ENCODE measurements at places on chromosomes 11 and 22.

DNA sequence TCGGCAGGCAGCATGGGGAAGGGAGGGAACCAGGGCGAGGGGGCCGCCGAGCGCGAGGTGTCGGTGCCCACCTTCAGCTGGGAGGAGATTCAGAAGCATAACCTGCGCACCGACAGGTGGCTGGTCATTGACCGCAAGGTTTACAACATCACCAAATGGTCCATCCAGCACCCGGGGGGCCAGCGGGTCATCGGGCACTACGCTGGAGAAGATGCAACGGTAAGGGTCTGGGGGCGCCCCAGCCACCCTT is 204 bp downstream of the FADS2 start:
- no peak for DNase-seq

GRCh38 chr11:47870404-47870803 is 22.3 kb upstream of the NUP160 start:
- no peak for DNase-seq

- no peak for DNase-seq
Measured at GRCh38 chr11:134389464-134390180, 22.4 kb downstream of the B3GAT1 start.

DNA sequence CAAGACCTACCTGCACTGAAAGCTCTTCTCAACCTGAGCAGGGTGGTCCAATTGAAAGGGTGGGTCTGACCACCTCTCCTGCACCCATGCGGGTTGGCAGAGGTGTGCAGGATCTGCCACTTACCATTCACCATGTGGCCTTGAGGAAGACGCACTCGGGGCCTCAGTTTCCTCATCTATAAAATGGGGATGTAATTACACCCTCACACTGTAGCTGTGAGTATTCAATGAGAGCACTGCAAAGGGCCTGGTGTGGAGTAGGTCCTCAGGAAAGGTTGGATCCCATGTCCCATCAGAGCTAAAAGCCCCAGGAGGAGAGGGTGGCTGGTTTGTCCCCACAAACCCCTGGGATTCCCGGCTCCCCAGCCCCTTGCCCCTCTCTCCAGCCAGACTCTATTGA is 557 bp upstream of the TAGLN start:
- no peak for DNase-seq

GRCh38 chr11:70820712-70821111 is 422.4 kb downstream of the CTTN start:
- no peak for DNase-seq

DNA sequence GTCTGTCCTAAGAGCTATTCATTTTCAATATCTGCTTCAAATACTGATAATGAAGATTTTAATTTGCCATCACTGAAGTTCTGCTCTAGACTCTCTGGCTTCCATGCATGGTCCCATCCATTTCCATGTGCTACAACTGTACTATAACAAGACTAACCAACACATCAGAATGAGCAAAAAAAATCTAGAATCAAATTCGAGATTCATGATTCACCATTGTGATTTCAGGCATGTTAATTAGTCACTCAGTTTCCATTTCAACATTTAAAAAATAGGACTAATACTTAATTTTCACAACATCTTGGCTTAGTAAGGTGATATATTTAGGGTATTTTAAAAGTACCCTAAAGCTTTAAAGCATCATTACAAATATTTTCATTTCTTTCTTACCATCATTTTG is 22.8 kb downstream of the PICALM start:
- DNase-seq = no peak

GRCh38 chr11:105100206-105100605 is 39.4 kb downstream of the CARD18 start:
- DNase-seq = no peak

GRCh38 chr22:47291565-47292495 is 529.4 kb downstream of the TBC1D22A start:
- DNase-seq = no peak

GRCh38 chr11:61853698-61854169 is 25.6 kb downstream of the FADS2 start:
- no peak for DNase-seq

DNA sequence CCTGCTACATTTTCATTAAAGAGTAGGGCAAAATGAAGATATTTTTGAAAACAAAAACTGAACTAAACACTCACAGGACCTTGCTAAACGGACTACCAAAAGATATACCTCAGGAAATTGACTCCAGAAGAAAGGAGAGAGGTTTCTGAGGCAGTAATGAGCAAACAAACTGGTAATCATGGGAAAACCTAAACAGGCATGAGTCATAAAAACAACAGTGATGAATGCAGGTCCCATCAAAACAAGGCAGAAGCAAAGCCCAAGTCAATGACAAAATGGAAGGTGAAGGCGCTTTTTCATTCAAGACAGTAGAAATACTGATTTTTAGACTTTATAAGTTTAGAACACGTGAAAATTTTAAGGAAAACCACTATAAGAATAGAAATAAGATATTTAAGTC is 104.5 kb downstream of the EFCAB6 start:
- DNase-seq = no peak

DNA sequence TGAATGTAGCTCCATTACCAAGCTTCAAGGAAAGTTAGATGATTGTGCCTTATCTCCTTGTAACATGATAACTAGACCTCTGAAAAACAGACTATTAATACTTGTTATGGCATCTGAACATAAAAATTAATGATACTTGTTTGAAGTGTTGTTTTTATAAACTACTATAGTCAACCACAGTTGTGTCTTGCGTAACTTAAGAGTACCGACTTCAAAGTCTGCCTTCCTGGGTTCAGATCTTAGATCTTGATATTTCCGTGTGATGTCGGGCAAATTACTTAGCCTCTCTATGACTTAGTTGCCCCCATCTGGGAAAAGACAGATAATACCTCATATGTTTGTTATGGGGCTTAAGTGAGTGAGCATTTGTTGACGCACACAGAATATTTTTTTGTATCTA is 906.5 kb downstream of the JRKL start:
- no peak for DNase-seq

DNA sequence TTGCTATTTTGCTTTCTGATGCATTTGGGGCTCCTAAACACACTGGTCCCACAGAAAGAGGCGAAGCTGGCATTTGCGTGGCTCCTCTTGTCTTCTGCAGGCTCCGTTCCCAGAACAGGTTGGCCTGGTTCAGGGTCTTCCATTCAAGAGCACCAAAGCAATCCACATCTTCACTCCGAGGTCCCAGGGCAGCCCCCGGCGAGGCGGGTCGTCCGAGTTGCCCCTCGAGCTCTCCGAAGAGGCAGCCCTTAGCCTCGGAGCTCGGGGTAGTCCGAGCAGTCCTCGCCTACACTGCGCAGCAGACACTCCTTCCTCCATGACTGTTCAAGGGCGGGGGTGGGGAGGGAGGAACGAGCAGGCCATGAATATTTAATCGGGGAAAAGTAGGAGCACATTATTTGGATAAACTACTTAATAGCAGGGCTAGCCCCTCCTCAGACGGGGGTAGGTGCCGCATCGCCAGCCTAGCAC is 321.3 kb downstream of the BLID start:
- no peak for DNase-seq

GRCh38 chr11:85826116-85826855 is 15.3 kb upstream of the SYTL2 start:
- DNase-seq = peak; percentile 13

DNA sequence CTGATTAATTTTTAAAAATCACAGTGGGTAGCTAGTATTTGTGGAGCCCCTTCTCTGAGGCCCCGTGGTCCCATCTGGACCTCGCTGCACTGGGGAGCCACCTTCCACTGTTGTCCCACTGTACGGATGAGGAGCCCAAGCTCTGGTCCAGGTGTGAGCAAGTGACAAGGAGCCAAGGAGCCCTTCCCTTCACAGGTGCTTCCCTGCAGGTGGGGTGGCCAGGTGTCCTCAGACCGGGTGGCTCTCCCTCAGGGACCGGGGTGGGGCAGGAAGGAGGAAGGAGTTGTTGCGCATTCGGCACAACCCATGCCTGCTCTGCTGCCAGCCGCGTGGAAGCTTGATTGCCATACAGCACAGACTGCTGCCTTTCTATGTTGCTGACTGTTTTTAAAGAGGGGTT is 10.4 kb upstream of the SEPTIN5 start:
- DNase-seq = no peak

GRCh38 chr11:47971501-47971900 is 8.9 kb upstream of the PTPRJ start:
- DNase-seq = no peak

- DNase-seq = no peak
Measured at GRCh38 chr11:114296605-114297372, 590 bp downstream of the NNMT start.

DNA sequence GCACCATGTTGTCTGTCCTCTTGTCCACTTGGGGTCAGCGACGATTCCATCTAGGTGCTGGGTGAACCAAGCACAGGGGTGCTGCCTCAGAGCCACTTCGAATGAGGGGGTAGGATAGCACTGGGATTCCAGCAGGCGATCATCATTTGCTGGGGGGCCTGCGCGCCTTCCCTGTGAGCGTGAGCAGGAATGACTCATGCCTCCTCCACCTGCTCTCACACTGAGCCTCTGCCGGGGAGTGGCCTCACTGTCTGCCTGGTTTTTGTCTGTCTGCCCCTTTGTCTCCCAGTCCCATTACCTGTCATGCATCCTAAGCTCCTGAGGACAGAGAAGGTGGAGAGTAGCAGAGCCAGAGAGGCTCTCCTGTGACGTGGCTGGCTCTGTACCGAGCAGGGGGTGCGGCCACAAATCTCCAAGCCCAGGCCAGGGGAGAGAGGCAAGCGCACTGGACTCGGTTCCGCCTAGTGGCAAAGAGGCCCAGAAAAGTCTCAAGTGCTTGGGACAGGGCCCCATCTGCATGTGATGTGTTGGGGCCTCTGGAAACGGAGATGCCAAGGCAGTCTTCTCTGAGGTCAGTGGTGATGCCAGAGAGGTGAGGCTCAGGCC is 30.8 kb downstream of the RSPH14 start:
- no peak for DNase-seq

DNA sequence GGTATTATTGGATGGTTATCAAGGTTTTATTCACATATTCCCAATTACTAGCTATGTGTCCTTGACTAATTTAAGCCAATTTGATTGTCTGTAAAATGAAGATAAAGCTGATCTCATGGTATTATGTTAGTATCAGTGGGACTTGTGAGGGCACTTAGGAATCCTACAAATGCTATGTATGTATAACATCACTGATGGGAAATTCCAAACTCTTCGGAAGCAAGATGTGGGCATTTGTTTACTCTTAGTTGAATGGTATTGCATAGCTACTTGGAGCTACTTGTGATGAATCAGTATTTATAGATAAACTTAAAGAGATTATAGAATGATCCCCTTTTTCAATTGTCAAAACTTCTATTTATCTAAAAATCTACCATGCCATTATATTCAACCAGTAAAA is 239.9 kb downstream of the CNTN5 start:
- DNase-seq = no peak

GRCh38 chr11:2302896-2303626 is 1.2 kb downstream of the TSPAN32 start:
- no peak for DNase-seq

DNA sequence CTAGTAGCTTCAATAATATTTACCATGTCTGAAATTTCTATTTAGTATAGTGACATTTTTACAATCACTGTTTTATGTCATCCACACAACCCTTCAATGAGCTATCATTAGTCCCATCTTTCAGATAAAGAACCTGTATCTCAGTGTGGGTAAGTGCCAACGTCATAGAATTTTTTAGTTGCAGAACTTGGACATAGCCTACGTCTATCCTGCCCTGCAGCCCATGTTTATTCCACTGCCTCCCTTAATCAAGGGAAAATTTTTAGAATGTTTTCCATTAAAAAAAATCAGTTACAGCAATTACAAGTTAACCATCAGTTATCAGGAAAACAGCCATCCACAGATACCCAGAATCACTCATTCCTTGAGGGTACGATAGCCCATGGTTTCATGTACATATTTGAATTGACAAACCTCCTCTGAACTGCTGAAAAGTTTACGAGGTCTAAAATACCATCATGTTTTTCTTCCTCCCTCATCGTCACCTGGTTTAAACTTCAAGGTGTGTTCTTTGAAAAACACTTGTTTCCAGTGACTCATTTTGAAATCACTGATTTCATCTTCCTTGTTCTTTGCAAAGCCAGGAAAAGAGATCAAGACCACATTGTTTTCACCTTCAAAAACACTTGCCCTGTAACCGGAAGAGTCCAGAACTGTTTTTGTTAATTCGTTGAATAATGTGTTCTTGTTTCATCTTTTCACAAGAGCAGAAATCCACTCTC is 100.9 kb downstream of the FAM76B start:
- no peak for DNase-seq

GRCh38 chr11:18280438-18281045 is 14.5 kb downstream of the SAA1 start:
- no peak for DNase-seq

DNA sequence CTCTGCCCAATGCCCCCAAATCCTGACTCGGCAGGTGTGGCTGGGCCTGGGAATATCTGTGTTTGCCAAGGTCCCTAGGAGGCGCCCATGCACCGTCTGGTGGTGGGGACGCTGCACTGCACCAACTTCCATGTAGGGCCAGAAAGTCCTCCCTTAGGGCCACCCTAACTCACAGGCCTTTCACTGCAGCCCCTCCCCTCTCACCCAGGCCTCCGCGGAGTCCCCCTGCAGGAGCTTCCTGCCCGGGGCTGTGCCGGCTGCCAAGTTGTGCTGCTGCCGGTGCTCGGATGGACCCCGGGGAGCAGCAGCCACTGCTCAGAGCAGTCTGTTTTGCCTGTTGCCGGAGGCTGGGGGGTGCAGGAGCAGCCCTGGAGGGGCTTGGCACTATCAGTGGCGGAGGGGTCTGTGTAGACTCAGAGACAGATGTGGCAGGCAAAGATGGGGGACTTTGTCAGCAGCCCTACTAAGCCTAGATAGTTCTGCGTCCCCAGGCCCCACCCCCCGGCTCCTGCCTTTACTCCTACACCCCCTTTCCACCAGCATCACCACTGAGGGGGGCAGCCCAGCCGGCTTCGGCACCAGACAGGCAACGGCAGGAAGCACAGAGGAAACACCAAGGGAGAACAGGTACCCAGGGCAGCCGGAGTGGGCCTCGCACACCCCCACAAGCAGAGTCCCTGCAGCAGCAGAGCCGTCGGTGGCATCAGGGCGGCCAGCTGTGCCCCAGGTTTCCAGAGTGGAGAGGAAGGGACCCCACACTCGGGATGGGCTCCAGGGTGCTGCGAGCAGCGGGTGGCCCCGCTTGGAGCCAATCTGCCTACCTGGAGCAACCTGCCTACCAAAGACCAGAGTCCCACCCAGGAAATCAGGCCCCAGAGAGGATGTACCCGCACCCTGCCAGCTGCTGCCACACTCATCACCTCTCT is 124.3 kb downstream of the TRIM29 start:
- DNase-seq = peak; percentile 49

DNA sequence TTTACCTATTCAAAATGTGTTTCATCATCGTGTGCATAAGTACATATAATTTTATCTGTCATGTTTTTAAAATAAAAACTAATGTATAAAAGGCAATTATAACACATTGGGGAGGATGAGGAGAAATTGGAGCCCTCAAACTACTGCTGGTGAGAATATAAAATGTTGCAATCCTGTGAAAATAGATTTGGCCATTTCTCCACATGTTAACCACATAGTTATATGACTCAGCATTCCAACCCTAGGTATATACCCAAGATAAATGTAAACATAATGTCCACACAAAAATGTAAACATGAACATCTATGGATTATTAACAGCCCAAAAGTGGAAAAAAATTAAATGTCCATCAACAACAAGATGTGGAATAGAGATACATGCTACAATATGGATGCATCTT is 928.0 kb upstream of the FAT3 start:
- no peak for DNase-seq

Measured in GM12891 (cell line).